Progenitor cell of endocrine pancreas (in vitro differentiated cells): ENCODE measurements at places on chromosomes 4 and X.
A peak's percentile ranks its signal among the peaks of the same experiment; 100 is the strongest.

GRCh38 chr4:169295822-169296221 is 25.1 kb upstream of the SH3RF1 start:
- H3K36me3 ChIP-seq, result peaks cover 1% of the 10 kb centered on the region
- no peak overlapping the region for H3K4me3 ChIP-seq
- no peaks in the 10 kb centered on the region for H3K27me3 ChIP-seq
- H3K4me1 ChIP-seq, result no peaks in the 10 kb centered on the region
- no peak overlapping the region for H3K27ac ChIP-seq

DNA sequence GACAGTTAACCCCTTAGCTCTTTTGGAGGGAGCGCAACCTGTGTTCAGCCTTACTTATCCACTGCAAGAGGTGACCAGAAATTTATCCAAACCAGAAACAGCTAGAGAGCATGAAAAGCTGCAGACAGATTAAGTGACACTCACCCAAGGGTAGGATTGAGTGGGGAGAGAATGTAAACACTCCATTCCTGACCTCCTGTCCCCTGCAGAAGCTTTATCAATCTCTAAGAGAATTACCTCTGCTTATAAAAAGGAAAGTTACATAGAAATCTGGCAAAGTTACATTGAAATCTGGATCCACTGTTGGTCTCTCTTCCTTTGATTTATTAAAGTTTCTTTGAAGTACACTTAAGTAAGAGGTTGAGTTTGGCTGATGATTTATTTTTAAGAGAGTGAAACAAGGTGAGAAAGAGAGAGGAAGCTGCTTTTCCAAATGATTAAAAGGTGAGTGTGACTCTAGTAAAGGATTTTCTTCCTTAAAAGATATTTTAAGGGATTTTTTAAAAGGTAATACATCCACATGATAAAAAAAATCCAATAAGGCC is 112.3 kb downstream of the ANAPC4 start:
- no peak overlapping the region for H3K4me3 ChIP-seq
- H3K4me1 ChIP-seq, result peaks cover 7% of the 10 kb centered on the region
- no peak for DNase-seq
- H3K27ac ChIP-seq, result no peak overlapping the region
- peaks cover 3% of the 10 kb centered on the region for H3K36me3 ChIP-seq

- no peak for DNase-seq
- peak overlapping the region; percentile 20 for H3K27ac ChIP-seq
- peaks cover 36% of the 10 kb centered on the region for H3K27me3 ChIP-seq
- H3K36me3 ChIP-seq, result no peaks in the 10 kb centered on the region
- H3K4me3 ChIP-seq, result peak overlapping the region; percentile 69
- peaks cover 15% of the 10 kb centered on the region for H3K4me1 ChIP-seq
Observed at GRCh38 chrX:150363561-150364346, 637 bp downstream of the MAMLD1 start.

- H3K4me1 ChIP-seq, result no peaks in the 10 kb centered on the region
- H3K27ac ChIP-seq, result no peak overlapping the region
- H3K36me3 ChIP-seq, result no peaks in the 10 kb centered on the region
Observed at GRCh38 chrX:151085207-151085606, 91.2 kb upstream of the GPR50 start.

- H3K4me1 ChIP-seq, result no peaks in the 10 kb centered on the region
- no peaks in the 10 kb centered on the region for H3K36me3 ChIP-seq
- no peaks in the 10 kb centered on the region for H3K27me3 ChIP-seq
- no peak overlapping the region for H3K4me3 ChIP-seq
- DNase-seq, result no peak
Observed at GRCh38 chr4:178671766-178672165, 1229.5 kb upstream of the AGA start.

GRCh38 chrX:118207831-118208453 is 91.3 kb upstream of the KLHL13 start:
- no peak overlapping the region for H3K27ac ChIP-seq
- no peak overlapping the region for H3K4me3 ChIP-seq
- H3K36me3 ChIP-seq, result no peaks in the 10 kb centered on the region
- no peak for DNase-seq
- H3K4me1 ChIP-seq, result no peaks in the 10 kb centered on the region

- no peak overlapping the region for H3K27ac ChIP-seq
- peaks cover 3% of the 10 kb centered on the region for H3K4me1 ChIP-seq
- no peak overlapping the region for H3K4me3 ChIP-seq
- H3K27me3 ChIP-seq, result no peaks in the 10 kb centered on the region
- no peak for DNase-seq
Observed at GRCh38 chr4:139329665-139330200, 27.5 kb upstream of the NDUFC1 start.
